Immature natural killer cell (primary cell): ENCODE measurements at places on chromosomes 2 and 18. TPM values are rescaled to one million over a fixed set of nuclear protein-coding genes. Genes with fewer than 3 reads are reported as not detected.

- no peak for DNase-seq
These were observed 1.4 kb downstream of the RAB1A start for GRCh38 chr2:65128297-65129190.

- no peak for DNase-seq
These were observed 14.9 kb downstream of the HJURP start for GRCh38 chr2:233839447-233839820.

- DNase-seq: no peak
These were observed 25.9 kb downstream of the THADA start for GRCh38 chr2:43569921-43570320.

GRCh38 chr2:16784652-16785051, 119.0 kb upstream of the CYRIA start:
- no peak for DNase-seq

DNA sequence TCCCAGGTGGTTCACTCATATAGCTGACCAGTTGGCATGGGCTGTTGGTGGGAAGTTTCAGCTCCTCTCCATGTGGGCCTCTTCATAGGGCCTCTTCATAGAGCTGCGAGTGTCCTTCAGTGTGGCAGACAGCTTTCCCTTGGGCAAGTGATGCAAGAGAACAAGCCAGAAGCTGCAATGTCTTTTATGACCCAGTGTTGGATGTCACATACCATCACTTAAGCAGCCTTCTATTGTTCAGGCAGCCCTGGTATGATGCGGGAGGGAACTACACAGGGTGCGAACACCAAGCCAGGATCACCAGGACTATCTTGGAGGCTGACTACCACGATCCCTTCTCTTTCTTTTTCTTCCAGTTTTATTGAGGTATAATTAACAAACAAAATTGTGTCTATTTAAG, 126.5 kb upstream of the ITGA6 start:
- DNase-seq: no peak

The BARD1 gene
- 10.3 TPM for polyA plus RNA-seq

GRCh38 chr18:75154259-75154658, 54.7 kb downstream of the PTGR3 start:
- no peak for DNase-seq

DNA sequence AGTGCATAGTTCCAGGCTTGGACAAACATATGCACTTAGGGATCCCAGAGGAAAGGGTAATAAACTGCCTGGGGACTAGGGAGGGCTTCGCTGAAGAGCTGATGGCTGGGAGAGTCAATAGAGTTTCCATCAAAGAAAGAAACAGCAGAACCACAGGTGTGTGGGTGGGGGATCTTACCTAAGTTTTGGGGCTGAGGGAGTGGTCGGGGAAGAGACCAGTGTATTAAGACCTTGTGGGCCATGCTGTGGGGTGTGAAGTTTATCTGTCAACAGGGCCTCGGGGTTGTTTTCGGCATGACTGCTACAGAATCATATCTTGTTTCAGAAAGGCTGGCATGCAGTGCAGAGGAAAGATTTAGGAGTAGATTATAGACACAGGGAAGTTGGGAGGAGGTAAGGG, 31.2 kb upstream of the GTF2A1L start:
- DNase-seq: no peak

DNA sequence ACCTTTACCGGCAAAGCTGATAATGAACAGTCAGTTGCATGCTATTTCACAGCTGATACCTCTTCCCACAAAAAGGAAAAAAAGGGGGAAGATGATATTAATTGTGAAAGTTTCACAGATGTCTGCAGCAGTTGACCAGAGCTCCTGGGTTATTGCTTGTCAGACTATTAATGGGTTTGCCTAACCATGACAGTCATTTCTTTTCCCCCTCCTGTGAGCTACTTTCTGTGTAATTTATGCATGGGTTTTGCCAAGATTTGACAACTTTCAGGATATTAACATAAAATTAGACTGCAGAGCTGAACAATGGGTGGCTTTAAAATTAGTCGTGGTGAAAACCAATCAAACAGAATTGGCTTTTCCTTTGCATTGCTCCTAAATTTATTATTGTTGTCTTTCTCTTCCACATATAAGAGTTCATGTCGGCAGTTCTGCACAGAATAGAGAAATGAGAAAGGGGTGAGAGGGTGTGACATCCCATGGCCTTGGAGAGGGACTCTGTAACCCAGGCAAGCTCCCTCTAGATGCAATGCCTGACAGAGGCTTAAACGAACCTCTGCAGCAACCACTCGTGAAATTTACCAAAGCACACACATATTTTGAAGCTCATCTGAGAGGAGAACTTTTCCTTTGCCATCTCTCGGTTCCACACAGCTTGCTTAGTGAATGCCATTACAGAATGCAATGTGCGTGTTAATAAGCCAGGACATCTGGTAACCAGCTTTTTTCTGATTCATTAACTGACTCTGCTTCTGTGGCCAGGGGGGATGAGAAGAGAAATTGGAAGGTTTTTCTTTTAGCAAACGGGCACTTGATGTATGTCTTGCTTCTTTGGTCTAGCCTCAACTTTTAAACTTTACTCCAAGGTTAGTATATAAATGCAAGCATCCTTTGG, 82.2 kb upstream of the ITGA4 start:
- DNase-seq: no peak

The PPIL3 gene
- 25.7 TPM for polyA plus RNA-seq

- DNase-seq: no peak
These were observed 511.1 kb upstream of the ID2 start for GRCh38 chr2:8170552-8171327.
